ENCODE measurements at places on chromosomes 1 and 21.

- DNase-seq = no peak
Measured at GRCh38 chr1:46020010-46020409, 112.4 kb downstream of the PIK3R3 start.

- no peak for DNase-seq
Measured at GRCh38 chr1:3107201-3107600, 38.2 kb downstream of the PRDM16 start.

DNA sequence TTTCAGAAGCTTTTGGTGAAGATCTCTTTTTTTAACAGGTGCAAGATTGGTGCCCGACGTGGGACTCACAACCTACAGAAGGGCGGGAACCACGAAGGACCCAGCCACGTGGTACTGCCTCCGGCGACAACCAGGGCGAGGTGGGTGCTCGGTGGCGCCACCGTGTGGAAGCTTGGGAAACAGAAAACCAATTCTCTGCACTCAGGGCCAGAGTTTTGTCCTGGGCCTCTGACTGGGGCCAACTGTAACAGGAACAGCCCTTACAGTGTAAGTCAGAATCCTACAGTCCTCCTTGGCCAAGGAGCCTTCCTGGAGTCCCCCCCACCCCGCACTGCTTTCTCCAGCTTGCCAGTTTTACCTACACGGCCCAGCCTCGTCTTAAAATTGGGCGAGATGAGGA lies 11.6 kb upstream of the S100A7A start:
- no peak for DNase-seq

DNA sequence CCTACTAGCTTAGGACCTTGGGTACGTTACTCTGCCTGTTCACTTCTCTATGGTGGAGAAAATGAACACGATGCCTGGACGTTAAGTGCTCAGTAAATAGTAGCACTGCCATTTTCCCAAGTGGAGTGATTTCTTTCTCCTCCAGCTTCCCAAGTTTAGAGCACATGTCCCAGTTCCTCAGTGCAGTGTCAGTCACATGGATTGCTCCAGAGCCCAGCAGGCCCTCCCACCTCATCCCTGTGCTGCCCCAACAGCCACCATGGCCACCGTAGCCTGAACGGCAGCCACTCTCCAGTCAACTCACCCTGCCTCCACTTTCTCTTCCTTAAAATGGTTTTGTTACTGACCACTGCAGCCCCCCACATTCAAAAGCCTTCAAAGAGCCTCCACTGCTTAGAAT lies 8.5 kb downstream of the STMN1 start:
- DNase-seq = no peak

DNA sequence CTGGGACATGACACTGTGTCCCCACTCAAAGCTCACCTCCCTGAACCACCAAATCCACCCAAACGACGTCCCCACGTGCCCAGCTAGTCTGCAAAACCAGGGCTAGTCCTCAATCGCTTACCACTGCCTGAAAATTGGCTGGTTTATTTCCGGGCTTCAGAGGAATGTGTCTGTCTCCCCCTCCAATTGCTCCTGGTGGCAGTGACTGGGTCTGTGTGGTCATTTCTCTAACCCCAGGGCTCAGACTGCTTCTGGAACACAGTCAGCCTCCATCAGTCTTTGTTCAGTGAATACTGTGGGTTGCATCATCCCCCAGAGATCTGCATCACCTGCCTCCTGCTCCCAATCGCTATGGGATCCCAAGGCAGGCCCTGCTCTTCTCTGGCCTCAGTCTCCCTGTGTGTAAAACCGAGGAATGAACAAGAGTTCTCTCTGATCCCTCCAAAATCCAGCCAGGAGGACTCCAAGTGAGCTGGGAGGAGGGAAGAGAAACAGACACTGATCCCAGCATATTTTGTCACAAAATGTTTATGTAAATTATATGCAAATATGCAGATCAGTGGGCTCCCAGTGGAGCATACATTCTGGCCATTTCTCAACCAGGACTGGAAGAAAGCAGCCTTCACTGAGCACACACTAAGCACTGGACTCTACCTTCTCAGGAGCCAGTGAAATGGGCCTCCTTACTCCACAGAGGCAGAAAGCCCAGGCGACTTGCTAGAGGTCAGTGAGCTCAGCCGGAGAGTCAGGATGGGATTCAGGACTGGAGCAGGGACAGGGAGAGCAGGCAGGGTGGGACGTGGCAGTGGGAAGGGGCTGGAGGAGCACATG lies 20.9 kb downstream of the SDC3 start:
- DNase-seq = no peak

DNA sequence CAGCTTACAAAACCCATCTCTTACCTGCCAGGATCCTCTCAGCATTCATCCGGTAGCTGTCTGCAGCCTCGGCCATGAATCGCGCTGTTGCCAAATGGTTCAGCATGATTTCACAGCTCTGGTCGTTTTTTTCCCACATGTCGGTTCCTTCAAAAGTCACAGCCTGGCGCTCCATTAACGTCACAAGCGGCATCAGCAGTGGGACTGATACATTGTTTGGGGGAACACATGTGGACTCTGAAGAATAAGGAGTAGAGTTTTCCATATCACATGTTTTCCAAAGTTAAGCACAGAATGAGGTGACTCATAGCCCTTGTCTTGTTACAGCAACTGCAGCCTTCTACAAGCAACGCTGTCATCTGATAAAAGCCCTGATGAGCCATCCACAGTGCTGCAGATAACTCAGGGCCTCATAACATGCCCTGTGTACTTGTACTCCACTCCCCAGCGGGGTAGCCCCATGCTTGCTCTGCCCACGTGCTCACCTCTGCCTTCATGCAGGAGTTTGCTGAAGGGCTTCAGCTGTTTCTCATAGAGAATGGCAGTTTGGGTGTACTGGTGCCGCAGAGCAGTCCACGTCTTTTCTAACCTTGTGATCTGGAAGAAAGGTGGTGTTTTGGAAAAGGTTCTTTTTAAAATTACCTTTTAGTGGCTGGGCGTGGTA lies 114.2 kb downstream of the BCAR3 start:
- no peak for DNase-seq

- peak; percentile 61 for DNase-seq
Measured at GRCh38 chr21:42081138-42081537, 10.0 kb downstream of the UMODL1 start.

- DNase-seq = peak; percentile 65
Measured at GRCh38 chr1:10733474-10734366, 62.7 kb downstream of the CASZ1 start.

GRCh38 chr1:43962324-43962723 lies 7.5 kb upstream of the DPH2 start:
- no peak for DNase-seq

DNA sequence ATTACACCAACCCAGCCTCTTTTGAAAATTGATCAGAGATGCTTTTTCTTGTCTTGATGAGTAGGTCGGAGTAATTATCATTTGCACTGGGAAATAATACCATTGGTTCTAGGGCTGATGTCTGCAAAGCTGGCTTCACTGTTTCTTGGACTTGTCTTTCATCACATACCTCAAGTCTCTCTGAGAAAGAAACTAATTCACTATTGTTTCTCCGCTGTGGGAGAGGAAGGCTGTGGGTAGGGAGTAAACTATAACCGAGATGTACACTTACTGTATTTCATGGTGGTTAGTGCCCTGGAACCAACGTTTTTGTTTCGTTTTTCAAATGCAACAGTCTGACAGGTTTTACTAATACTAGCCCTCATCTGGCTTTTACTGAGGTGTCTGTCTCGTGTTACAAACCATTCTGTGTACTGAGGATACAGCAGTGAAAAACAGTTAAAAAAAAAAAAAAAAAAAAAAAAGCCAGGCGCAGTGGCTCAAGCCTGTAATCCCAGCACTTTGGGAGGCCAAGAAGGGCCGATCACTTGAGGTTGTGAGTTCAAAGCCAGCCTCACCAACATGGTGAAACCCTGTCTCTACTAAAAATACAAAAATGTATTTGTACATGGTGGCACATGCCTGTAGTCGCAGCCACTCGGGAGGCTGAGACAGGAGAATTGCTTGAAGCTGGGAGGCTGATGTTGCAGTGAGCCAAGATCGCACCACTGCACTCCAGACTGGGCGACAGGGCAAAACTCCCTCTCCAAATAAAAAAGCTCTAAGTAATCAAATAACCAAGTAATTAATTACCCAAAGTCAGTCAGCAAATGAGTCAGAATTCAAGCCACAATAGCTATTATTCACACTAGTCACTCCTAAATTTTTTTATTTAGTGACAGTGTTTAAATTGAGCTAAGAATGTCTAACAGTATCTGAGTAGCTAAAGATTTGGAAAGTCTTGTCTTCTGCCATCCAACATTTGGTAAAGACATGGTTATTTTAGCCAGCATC lies 23.3 kb downstream of the TOMM20 start:
- DNase-seq = no peak

GRCh38 chr1:101741910-101742309 lies 254.8 kb downstream of the OLFM3 start:
- no peak for DNase-seq

GRCh38 chr1:190328361-190328760 lies 149.3 kb downstream of the BRINP3 start:
- DNase-seq = no peak

DNA sequence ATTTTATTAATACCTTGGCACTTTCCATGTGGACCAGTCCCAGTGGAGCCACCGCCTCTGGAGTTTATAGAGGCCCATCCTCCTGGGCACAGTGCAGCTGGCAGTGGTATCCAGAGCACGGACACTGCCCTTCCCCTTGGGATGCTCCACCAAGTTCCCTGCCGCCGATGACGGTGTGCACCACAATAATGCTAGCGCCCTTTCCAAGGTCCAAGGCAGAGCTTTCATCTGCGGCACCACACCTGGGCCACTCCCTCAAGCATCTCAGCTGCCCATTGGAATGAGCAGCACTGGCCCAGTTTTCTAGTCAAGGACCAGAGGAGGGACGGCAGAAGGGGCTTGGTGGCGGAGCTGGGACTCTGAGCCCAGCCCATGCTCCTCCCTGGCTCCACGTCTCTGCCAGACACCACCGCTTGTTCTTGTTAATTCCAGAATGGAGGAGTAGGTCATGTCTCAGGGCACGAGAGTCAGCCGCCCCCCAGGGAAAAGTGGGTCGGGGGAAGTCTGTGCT lies 24.5 kb downstream of the SIM2 start:
- DNase-seq = no peak

- DNase-seq = peak; percentile 67
Measured at GRCh38 chr1:941588-942383, 17.3 kb downstream of the NOC2L start.

DNA sequence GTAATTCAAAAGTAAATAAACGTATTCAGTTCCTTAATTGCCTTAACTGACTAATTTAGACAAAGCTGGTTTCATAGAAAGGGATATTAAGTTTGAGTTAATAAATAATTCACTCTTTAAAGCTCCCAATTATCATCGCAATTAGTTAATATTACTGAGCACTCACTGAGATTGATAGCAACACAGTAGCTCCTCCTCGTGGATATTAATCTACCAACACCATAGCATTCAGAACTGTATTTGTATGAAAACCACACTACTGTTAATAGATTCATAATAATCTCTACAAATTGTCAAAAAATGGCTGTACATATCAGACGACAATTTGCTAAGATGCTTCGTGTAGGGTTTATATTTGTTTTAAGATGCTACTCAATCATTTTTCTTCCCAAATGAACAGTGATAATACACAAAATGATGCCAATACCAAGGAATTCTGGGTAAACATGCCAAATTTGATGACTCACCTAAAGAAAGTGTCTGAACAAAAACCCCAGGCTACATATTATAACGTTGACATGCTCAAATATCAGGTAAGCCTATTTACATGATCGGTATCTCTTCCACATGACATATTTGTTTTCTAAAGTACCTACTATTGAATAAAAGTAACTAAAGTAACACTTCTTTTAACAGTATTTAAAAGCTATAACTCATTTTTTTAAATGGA lies 18.8 kb upstream of the DYNLT5 start:
- DNase-seq = no peak

DNA sequence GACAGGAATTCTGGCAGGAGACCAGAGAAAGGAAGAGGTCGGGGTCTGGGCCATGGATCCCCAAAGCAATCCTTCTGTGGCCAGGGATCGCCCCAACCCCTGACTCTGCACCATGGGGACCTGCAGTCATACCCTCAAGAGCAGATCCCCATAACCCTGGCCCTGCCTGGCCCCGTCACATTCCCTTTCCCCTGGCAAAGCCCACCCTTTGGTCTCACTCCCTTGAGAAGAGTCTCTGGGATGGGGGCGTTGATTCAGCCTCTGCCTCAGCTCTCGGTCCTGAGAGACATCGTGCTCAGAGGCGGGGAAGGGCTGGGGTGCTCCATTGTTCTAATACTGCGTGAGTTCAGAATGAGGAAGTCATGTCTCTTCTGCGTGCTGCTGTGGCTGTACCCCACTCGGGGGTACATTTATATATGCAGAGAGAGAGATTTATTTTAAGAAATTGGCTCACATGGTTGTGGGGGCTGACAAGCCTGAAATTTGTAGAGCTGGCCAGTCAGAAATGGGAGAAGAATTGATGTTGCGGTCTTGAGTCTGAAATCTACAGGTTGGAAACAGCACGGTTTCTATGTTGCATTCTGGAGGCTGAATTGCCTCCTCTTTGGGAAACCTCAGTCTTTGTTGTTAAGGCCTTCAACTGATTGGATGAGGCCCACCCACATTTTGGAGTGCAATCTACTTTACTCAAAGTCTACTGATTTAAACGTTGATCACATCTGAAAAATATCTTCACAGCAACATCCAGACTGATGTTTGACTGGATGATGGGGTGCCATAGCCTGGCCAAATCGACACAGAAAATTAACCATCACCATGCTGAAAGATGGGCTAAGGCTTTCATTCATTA lies 4.2 kb upstream of the PADI2 start:
- DNase-seq = no peak

- no peak for DNase-seq
Measured at GRCh38 chr1:92096317-92096716, 16.2 kb downstream of the BTBD8 start.

DNA sequence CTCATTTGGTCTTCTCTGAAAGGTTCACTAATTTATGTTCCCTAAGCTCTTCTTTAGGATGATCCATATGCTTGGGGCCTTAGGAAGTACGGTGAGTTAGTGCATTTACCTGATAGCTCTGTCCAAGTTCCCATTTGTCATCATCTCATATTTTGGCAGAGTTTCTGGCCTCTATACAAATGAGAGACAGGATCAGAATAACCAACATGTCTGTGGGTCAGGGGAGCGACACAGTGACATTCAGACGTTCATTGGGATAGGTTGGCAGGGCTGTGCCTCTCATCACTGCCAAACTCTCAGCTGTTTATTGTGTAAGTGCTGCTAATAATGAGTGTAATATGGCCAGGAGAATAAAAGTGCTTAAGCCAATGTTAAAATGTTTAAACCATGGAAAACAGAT lies 561.1 kb upstream of the ZRANB2 start:
- DNase-seq = no peak

Measured in brain (organoid and tissue), 16 donors.